ENCODE measurements at places on chromosomes 16 and 17.

DNA sequence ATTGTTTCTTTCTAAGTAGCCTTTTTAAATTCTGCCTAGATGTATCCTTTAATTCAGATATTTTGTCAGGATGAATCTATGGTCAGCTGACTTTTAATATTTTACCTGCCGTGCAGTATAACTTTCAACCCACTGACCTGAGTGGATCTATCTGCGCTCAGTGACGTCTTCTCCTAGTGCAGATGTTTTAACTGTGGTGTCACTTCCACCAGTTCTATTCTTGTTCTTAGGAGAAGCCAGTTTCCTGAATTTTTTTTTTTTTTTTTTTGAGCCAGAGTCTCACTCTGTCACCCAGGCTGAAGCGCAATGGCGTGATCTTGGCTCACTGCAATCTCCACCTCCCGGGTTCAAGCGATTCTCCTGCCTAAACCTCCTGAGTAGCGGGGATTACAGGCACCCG lies 5.0 kb upstream of the TM4SF5 start:
- no peak for DNase-seq

DNA sequence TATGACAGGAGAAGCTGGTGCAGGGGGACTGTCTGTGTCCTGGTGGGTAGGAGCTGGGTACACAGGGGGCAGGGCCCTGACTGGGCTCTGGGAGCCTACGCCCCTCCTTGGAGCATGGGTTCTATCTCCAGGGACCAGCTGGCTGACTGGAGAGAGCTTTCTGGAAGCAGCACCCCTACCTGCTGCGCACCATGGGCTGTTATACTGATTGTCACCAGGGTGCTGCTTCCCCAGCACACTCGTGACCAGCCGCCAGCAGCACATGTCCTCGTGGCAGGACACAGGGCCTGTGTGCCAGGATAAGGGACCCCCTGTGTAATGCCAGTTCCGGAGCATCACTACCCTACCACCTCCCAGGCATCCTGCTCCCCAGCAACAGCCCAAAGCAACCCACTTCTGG lies 106.0 kb downstream of the AMFR start:
- no peak for DNase-seq

DNA sequence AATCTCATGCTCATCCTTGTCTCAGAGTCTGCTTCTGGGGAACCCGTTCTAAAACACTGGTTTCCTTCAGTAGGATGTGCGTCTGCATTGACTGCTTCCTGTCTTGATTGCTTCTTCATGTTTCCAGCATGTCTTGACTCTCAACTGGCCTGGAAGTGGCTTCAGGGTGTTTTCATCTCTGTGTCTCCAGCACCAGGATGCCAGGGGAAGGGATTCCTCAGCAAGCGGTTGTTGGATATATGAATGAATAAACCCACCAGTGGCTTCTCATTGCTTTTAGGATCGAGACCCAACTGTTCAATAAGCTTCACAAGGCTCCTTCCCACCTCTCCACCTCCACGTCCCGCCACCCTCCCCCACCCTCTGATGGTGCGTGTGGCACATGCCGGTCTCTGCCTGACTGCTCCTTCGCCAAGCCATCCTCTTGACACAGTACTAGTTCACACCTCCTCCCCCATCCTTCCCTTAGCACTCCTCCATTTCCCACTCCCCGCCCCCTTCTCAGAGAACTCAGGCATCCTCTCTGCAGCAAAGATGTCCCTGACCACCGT lies 14.1 kb upstream of the TNS4 start:
- no peak for DNase-seq

DNA sequence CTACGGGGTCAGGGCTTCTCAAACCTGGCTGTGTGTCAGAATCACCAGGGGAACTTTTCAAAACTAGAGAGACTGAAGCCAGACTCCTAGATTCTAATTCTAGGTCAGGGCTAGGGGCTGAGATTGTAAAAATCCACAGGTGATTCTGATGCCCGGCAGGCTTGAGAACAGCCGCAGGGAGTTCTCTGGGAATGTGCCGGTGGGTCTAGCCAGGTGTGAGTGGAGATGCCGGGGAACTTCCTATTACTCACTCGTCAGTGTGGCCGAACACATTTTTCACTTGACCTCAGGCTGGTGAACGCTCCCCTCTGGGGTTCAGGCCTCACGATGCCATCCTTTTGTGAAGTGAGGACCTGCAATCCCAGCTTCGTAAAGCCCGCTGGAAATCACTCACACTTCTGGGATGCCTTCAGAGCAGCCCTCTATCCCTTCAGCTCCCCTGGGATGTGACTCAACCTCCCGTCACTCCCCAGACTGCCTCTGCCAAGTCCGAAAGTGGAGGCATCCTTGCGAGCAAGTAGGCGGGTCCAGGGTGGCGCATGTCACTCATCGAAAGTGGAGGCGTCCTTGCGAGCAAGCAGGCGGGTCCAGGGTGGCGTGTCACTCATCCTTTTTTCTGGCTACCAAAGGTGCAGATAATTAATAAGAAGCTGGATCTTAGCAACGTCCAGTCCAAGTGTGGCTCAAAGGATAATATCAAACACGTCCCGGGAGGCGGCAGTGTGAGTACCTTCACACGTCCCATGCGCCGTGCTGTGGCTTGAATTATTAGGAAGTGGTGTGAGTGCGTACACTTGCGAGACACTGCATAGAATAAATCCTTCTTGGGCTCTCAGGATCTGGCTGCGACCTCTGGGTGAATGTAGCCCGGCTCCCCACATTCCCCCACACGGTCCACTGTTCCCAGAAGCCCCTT lies 10.9 kb downstream of the STH start:
- DNase-seq, result peak; percentile 27

DNA sequence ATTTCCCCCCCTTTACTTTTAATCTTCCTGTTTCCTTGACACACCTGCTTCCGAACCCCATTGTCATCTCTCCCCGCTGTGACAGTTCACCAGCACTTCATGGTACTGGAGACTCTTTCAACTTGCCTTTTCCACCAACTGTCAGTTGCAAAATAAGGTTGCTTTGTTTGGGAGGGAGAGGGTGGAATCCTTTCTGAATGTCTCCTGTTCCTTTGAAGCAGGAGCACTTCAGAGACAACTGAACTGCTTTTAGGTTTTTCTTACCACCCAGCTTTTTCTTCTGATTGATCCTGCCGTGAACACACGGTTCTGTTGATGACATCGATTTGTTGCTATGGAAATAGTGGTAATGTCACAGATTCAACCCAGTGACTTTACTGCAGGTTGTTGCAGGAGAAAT lies 42.0 kb downstream of the RPA1 start:
- DNase-seq, result no peak

GRCh38 chr17:31593806-31594205 lies 202.3 kb downstream of the RAB11FIP4 start:
- DNase-seq, result no peak

DNA sequence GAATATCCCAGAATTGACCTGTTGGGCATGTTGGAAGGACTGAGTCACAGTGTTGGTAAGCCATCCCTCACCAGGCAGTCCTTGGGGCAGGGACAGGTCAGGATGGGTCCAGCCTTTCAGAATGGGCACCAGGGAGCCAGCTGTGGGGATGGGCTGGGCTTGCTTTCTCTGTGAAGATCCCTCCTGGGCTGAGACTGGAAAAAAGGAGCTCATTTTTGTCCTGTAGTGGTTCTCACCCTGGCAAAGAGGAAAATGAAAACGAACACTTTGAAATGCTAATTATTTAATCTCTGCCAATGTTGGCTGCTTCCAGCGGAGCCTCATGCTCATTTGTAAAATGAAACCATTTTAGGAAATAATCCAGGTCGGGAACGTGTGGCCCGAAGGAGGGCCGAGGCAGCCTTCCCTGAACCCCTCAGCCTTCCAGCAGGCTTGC lies 237.5 kb upstream of the SALL1 start:
- DNase-seq, result no peak

- no peak for DNase-seq
Measured at GRCh38 chr16:58842156-58842555, 108.0 kb upstream of the GOT2 start.

DNA sequence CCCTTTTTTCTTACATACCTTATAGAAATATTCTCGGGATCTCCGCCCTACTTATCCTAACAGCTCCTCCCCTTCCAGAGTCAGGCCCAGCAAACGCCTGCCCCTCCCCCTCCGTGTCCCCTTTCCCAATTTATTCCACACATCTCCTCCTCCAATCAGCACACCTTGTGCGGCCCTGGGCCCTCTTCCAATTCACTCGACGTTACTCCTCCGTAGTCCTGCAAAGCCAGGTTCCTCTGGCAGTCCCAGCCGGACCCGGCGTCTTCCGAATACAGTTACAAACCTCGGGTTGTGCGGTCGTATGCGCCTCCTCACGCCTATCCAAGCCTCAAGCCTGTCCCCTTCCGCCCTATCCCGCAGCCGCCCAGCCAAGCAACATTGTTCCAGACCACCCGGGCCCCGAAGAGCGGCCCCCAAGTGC lies 677 bp downstream of the CBX1 start:
- peak; percentile 64 for DNase-seq

DNA sequence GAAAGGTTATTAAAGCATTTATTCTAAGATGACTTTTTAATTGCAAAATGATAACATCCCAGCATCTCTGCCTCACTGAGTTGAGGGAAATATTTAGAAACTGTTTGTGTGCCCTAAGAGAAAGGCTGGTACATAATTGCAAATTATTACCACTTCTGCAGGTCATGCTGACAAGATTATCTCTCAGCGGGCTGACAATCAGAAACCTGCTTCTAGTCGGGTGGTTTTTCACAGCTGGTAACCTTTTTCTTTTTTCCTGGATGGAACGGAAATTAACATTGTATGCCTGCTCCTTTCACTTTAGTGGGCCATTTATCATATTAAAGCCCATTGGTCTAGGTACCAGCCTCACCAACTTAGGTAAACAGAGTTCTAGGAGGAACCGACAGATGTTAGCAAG lies 17.0 kb upstream of the NUDT7 start:
- DNase-seq, result no peak

- peak; percentile 2 for DNase-seq
Measured at GRCh38 chr16:58366247-58367031, 25.8 kb upstream of the GINS3 start.

GRCh38 chr16:79717333-79718137 lies 117.0 kb upstream of the MAF start:
- no peak for DNase-seq

GRCh38 chr17:82598256-82599119 lies 49.8 kb downstream of the WDR45B start:
- peak; percentile 73 for DNase-seq

DNA sequence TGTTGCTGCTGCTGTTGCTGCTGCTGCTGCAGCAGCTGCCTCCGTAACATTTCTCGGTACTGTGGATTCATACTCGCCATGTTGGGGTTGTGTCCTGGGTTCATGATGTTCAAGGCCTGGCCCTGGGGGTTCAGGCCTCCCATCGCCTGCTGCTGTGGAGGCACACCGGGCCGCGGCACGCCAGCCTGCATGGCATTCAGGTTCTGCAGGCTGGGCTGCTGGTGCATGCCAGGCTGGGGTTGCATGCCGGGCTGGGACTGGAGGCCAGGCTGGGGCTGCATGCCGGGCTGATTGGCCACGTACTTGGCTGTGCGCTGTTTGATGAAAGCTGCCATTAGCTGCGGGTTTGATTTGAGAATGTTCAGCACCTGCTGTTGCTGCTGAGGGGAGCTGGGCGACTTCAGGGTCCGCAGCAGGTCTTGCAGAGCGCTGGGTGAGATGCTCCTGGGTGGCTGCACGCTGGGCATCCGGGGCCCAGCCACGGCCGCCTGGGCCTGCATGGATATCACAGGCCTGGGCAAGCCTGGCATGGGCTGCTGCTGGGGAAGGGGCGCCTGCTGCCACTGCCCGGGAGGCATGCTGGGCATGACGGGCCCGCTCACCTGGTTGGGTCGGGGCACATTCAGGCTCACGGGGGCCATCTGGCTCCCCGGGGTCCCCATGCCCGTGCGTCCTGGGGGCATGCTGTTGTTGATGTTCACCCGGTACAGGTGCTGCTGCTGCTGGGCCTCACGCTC lies 11.3 kb upstream of the TRAP1 start:
- DNase-seq, result no peak

GRCh38 chr16:21994856-21995465 lies 6.0 kb downstream of the PDZD9 start:
- DNase-seq, result no peak

DNA sequence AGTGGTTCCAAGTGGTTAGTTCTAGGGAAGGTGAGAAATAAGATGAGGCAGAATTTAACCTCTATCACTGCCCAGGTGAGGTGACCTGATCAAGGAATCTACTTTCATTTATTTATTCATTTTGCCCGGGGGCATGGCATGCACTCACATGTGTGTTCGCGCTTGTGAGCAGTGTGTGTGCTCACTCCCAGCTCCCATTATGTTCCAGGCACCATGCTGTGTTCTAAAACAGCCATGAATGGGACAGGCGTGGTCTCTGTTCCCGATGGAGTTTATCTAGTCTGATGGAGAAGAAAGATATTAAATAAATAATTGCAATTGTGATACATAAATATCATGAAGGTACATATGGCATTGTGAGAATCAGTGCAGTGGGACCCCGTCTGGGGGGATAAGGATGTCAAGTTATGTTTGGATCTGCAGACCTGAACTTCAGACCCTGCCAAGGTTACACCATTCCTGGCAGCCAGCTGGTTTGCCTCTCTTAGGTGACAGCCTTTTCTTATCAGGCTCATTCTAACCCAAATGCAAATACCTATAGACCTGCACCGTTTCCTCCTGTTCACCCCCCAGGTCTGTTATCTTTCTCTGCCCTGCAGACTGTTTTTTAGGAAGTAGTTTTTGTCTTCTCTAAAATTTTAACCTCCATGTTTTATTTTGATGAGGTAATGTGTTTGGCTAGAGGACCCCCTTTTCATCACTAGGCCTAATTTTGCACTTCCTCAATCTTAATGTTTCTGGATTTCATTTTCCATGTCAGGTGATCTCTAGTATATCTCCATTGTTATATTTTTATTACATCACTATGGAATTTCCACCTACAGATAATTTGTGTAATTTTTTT lies 11.8 kb downstream of the CYB5B start:
- no peak for DNase-seq

GRCh38 chr17:6464446-6465041 lies 20.3 kb downstream of the PIMREG start:
- peak; percentile 20 for DNase-seq

DNA sequence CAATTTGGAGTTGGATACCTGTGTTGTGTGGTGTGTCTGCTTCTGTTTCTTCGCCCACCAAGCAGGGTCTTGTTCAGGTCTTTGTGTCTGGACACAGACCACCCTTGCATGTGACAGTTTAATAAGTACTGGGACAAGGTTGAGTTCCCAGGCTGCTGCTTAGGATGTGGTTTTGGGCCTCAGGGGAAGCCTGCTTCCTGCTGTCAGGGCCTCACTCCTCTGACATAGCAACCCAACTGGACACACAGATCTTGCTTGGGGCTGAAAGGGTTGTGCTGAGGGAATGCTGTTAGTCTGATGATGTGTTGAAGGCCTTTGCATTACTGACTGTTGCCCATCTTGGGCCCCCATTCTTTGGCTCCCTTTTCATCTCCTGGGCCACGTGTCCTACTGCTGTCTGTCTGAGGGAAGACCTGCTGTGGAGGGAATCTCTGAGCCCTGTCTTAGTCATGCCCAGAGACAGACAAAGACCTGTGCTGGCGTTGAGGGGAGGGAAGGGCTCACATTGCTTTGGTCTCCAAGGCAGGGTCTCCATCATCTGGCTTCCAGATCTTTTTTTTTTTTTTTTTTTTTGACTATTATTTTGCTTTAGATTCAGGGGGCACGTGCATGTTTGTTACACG lies 4.7 kb upstream of the TGFB1I1 start:
- peak; percentile 70 for DNase-seq

GRCh38 chr16:30605158-30605557 lies 5.0 kb downstream of the ZNF689 start:
- no peak for DNase-seq

Data from choroid plexus epithelial cell (primary cell).